ENCODE measurements at places on chromosomes 1 and 21.

- DNase-seq: no peak
These were observed 25.4 kb downstream of the OLFM3 start for GRCh38 chr1:101971304-101971703.

DNA sequence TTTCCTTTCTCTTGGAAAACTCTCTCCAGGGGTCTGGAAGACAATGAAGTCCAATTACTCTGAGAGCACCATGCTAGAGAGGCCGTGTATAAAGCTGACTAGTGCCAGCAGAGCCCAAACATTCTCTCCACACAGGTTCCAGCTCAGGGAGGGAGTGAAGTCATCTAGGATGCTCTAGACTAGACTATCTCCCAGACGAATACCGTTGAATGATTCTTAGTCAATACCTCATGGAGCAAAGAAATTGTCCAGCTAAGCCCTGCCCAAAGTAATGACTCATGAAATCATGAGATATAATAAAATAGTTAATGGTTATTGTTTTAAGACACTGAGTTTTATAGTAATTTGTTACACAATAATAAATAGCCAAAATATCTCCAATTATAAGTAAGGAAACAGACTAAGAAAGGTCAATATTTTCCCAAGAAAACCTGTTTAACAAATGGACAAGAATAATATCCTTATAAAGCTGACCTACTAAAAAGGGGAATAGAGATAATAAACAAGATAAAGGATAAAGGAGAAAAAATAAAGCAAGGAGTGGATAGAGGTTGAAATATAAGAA lies 163.9 kb upstream of the LRRC7 start:
- no peak for DNase-seq

DNA sequence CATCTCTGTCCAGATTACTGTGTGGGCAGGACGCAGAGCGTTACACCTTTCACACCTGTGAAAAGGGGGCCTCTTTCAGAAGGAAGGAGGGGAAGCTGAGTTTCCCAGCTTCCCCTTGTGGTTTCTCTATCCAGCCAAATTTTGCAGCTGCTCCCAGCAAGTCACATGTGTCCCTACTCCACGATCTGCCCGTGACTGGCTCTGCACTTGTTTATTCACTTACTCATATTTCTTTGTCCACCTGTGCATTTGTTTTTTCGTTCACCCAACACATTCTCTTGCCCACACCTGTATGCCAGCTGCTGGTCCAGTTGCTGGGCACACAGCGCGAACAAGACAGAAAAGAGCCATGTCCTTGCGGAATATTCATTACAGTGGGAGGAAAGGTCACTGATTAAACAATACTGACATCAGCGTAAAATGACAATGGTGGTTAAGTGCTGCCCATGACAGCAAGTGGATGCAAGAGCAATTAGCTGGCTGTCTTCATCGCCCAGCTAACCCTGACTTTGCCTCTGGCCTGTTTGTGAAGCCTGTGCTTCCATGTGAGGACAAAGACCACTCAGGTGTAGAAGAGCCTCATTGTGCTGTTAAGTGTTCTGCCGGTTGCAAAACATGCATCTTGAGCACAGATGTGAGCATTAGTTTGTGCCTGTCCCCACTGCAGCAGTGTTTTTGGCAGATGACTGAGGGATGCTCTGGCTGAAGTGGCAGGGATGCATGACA lies 28.6 kb upstream of the NEK2 start:
- DNase-seq: no peak

GRCh38 chr1:230708631-230709580 lies 5.0 kb downstream of the AGT start:
- no peak for DNase-seq

GRCh38 chr1:226625832-226626576 lies 77.4 kb downstream of the STUM start:
- DNase-seq: no peak

- DNase-seq: no peak
These were observed 665.5 kb downstream of the PTPRU start for GRCh38 chr1:29901624-29902325.
